Stimulated activated CD4-positive, alpha-beta T cell treated with anti-CD3 and anti-CD28 coated beads, Interleukin-12 subunit alpha, Interleukin-12 subunit beta, amount 100 ng/mL, for 48 hours (primary cell): ENCODE measurements at places on chromosomes 2 and 18.

DNA sequence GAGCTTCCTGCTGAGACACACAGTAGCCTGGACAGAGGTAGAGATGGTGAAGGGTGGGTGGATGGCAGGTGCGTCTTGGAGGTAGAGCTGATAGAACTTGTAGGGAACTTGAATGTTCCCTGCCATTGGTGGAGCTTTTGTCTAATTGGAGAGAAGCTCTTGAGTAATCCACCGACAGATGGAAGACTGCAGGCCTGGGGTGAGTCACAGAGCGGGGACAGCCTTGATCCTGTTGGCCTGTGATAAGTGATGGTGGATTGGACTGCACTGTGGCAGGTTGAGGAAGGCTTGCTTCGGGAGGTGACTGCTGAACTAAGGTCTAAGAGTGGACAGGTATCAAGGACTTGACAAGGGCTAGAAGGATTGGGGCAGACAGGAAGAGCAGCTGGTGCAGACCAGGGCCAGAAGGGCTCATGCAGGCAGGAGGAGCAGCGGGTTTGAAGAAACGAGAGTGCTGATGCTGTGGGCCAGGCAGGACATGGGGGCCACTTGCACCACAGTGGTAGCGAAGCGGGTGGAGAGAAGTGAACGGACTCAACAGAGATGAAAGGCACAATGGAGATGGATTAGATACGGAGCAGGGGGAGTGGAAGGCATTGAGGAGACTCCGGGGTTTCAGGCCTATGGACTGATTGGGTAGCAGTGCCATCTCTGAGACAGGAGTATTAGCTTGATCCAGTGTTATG, 16.3 kb downstream of the CABLES1 start:
- DNase-seq: no peak

GRCh38 chr2:25190536-25190935, 22.2 kb upstream of the POMC start:
- DNase-seq: no peak

DNA sequence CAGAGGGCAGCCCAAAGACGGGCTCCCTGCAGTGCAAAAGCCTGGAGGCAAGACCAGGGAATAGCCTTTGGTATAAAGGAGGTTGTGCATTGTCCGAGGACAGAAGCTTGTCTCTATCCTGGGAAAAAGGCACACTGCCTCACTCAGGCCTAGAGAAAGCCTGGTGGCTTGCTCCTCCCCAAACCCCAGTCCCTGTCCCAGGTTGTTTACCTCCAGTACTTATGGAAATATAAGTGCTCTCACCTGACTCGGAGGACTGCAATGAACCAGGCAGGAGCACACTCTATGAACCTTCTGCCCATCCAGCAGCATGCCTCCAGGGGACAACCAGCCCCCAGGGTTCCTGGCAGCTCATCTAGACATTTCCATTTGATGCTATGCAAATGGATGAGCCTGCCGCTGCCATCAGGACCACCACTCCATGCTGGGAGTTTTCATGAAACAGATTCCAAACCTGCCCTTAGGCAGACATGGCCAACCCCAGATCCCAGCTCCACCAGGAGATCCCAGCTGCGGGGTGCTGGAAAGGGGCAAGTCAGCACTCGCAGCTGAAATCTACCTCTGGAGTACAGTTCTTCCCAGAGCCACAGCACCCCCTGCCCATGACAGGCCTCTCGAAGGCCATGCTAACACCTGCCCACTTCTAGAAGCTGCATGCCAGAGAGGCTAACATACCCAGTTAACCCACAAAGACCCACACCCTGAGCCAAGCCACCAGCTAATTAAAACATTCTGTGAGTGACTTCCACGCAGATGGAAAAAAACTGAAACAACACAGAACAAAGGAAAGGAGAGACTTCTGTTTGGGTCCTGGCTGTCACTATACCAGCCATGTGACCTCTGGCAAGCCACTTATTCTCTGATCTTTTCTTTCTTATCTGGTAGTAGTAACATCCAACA, 101.7 kb downstream of the TTC32 start:
- no peak for DNase-seq

DNA sequence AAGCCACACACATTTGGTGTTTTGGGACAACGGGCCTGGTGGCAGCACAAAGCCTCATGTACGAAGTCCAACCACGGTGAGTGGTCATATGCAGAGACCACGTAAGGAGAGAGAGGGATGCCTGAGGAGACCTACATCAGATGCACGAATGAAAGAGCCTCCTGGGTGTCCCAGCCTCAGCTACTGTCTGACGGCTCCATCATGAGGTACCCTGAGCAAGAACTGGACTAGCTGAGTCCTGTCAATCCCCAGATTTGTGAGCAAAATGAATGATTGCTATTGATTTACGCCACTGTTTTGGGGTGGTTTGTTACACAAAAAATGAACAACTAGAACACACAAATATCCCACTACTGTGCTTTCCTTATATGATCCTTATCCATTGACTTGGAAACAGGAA, 275.7 kb upstream of the KYNU start:
- DNase-seq: no peak

GRCh38 chr18:44156126-44156525, 524.6 kb upstream of the SETBP1 start:
- DNase-seq: no peak

DNA sequence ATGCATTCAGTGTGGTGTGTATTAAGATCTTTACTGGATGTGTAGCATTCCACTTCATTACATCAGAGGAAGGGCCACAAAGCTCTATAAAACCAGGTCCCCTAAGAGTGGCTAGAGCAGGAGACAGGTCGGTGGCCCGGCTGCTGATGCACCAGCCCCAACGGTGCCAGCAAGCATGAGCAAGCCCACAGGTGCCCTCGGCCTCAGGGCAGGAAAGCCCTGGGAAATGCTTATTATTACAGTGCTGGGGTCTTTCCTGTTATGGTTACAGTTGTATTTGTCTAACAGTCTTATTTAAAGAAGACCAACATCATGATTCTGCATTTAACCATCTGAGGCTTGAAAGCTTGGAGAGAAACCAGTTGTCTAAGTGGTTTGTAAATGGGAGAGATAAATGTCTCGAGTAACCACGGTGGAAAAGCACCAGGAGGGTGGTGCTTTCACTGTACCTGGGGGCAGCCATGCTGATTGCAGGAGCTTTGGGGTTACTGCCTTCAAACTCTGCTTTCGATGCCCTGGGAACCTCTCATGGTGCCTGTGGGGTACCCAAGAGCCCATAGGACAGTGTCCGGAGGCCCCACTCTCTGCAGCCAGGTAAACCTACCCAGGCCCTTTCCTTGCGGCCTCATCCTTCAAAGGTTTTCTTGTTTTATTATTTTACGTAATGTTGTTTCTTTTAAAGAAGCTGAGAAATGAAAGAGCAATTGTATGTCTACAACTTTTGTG, 133.1 kb downstream of the SH3RF3 start:
- no peak for DNase-seq

DNA sequence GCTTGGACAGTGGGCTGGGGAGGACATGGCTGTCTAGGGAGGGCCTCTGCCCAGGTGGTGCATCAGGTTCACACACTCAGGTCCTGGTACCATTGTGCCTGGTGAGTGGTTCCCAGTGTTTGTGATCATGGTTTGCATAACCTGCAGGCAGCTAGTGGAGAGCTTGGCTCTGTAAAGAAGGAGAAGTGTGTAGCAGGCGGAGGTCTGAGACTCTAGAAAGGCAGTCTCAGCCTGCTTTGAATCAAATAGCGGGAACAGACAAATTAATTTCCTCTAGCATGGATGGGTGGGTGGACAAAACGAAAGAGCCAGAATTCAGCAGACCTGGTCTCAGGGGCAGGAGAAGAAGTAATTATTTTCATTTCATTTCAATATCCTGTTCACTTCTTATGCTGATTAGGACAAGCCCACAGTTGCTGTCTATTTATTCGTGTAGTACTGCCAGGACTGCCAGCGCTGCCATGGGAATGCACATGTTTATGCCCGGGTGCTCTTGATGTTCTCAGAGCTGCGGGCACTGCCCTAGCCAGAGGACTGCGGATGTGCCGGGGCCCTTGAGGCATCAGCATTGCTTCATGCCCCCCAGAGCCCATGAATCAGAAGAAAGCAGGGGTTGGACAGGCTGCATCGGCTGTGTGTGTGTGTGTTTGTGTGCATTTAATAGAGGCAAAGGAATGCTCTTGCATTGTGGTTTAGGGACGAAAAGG, 45.4 kb upstream of the DLX2 start:
- DNase-seq: no peak

DNA sequence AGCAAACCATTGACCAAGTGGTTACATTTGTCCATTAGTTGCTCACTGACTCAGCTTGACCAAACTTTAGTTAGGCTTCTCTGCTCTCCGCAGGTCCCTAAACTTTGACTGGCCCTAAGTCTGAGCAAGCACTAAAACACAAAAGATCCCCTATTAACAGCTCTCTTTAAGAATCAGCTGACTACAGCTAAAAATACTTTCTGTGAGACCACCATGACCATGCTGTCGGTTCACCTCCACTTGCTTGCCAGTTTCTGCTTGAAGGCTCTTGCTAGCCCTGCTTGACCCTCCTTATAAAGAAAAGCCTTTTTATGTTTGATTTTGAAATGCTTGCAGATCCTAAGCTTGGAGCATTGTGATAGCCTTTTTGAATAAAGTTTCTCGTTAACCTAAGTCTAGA, 40.4 kb upstream of the RIT2 start:
- no peak for DNase-seq

- no peak for DNase-seq
Observed at GRCh38 chr2:36696533-36696932, at the start of gene VIT. Gene VIT, plus strand, starts transcription at chr2:36696707. Its CDS starts 19,664 bp downstream, at chr2:36716371.

GRCh38 chr2:60954139-60954538, 63.4 kb upstream of the PEX13 start:
- no peak for DNase-seq

DNA sequence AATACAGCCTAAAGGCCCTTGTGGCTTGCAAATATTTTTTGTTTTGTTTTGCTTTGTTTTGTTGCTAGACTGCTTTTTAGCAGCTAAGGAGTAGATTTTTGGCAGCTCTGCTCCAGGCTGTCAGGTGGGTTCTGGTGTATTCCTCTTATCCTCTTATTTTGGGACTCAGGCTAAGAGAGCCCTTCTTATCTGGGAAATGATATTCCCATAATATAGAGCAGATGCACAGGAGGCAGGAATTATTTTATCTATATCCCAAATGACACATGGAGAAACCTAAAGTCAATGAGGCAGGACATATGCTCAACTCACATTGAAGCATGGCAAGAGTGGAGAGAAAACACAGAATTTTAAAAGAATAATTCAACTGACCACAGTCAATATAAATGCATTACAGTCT, 369.6 kb downstream of the RIT2 start:
- no peak for DNase-seq

GRCh38 chr18:51603551-51603950, 406.1 kb upstream of the MEX3C start:
- DNase-seq: no peak

DNA sequence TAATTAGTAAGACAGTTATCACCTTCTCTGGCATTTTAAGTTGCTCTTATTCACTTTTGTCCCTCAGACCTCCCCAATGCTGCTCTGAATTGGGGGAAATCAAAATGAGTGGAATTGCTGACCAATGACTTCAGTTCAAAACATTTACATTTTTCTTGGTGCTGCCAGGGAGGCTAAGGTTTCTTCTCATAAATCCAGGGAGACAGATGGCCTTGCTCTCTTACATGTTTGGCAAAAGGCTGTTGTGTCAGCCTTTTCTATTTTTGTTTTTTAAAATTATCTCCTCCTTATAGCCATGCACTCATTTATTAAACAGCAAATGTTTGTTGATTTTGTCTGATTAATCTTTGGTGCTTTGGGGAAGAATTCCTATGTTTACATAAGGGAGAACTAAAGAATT, 82.0 kb downstream of the GALNT13 start:
- DNase-seq: no peak

GRCh38 chr2:176095421-176095820, 2.9 kb downstream of the HOXD13 start:
- no peak for DNase-seq

DNA sequence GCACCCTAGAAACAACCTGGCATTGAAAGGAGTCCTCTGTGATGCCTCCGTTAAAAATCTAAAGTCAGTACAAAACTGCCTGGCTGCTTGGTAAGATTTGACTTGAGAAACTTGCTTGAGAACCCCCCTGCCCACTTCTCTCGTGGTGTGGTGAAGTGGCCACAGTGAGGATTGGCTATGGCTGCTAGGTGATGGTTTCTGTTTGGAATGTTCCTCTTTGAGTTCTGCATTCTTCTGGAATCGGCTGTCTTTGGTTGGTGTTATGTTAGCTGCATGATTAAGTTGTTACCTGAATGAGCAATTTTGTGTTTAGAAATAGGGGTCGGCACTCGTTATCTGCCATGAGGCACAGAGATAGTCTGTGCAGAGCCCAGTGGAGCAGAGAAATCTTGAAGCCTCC, 21.7 kb upstream of the SAG start:
- no peak for DNase-seq

- no peak for DNase-seq
Observed at GRCh38 chr18:67135981-67136380, 380.5 kb downstream of the DSEL start.

DNA sequence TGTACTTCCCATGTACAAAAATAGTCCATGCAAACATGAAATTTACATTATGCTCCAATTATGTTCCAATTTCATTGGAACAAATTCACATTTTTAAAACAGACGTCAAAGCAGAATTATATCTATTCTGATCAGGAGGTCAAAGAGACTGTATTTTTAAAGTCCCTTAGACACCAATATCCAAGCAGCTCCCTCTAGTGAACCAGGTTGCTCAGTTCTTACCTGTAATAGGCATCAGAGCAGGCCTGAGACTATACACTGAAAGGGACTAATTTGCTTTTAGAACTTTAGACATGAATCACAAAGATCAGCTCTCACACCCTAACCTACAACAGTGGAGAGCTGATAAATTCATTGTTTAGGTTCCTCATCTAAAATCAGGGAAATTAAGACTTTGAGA, 273.9 kb downstream of the MBD2 start:
- no peak for DNase-seq

- DNase-seq: no peak
Observed at GRCh38 chr2:179613701-179614100, 247.7 kb downstream of the ZNF385B start.

DNA sequence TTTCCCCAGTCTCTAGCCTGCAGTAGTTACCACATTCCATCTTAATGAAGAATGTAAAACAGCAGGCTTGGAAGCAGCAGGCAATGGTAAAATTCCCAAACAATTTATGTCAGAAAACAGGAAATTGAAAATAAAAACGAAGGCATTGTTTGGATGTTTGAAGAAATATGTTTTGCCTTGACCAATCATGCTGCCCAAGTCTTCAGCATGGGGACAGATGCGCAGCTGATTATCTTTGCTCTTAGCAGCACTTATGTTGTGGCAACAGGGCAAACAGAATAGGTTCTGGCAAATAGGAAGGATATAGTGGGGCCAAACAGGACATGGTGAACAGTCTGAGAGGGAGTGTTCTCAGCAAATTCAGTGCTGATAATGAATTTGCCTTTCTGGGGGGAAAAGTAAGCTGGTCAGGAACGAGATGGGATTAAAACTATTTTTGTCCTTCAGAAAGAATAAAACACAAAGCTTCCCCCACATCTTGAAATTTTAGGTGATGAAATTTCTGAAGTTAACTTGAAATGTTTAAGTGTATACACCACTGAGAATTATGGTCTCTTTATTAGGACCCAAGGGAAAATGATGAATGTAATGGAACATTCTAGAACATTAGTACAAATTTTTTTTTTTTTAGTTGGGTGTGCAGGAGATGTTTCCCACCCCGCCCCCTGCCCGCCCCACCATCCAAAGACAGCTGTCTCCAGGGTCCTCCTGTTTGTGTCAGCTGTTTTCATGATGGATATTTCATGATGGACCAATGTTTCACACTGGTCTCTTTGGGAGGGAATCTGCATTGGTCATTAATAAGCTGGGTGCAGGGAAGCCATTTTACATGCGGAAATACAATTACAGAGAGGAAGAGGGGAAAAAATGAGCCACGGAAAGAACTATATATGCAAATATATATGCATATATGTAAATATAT, 239.5 kb upstream of the REV1 start:
- DNase-seq: no peak
